Natural killer cell (primary cell): ENCODE measurements at places on chromosomes 3 and 15.

DNA sequence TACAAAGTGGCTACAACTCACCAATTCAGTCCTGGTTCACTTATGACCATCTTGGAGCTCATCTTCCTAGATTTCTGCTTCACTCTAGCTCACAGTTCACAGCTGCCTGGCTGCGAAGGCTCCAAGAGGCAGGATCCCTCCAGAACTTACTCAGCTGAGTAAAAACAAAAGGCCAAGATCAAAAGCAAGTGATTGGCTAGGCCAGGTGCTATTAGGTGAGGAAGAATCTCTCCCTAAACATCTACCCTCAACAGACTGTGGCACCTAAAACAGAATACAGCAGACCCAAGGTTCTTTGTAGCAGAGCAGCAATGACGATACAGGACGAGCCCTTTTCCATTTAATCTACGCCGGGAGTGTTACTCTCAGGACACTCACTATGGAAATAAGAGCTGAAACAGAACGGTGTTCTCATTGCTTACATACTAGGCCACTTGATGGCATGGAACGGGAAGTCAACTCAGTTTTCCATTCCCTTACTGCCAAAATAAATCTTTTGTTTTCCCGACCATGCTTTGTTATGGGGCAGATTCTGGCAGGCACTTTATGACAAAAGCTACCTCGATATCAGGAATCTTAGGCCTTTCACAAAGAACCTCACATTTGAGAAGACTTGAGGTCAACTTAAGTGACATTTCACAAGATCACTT lies 901 bp downstream of the ICE2 start:
- no peak for DNase-seq

DNA sequence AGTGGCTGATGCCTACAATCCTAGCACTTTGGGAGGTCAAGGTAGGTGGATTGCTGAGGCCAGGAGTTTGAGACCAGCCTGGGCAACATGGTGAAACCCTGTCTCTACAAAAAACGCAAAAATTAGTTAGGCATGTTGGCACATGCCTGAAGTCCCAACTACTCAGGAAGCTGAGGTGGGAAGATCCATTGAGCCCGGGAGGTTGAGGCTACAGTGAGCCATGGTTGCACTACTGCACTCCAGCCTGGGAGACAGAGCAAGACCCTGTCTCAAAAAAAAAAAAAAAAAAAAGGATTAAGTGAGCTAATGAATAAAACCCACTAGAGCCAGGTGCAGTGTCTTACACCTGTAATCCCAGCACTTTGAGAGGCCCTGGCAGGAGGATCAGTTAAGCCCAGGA lies 6.7 kb upstream of the SEC11A start:
- DNase-seq = no peak

DNA sequence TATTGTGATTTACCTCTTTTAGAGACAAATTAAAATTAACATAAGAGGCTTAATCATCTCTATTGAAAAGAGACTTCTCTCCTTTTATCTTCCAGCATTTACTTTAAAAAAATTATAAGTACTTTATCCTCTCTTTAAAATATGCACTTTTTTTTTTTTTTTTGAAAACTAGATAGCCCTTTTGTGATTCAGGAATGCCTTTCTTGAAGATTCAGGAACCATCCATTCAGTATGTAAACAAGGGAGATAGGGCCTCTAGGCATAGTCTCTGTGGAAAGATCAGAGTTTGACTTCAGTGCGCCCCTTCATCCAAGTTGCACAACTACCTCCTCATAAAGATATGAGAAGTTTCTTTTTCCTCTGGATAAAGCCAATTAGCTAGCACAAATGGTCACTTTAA lies 1163.7 kb downstream of the SI start:
- DNase-seq = no peak

- DNase-seq = no peak
Measured at GRCh38 chr15:94968133-94968532, 736.8 kb downstream of the MCTP2 start.

DNA sequence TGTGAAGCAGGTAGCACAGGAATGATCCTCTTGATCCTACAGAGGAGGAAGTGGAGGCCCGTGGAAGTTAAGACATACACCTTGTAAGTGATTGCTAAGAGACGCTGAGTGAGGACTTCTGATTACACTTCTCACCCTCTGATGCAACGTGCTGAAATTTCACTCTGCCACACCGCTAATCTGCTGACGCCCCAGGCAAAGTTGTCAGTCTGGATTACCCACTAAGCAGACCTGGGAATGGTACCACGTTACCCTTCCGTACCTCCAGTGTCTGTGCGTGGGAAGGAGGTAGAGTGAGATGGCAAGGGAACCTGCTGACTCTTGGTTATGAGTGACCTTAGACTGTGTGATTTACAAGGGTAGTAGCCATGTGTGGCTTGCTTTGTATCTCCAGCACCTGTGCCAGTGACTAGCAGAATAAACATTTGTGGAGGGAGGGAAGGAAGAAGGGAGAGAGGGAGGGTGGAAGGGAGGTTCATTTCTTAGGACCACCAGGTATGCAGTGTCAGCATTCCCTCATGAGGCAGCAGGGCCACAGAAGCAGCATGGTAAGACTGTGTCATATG lies 115.0 kb downstream of the ALDH1A2 start:
- DNase-seq = no peak

DNA sequence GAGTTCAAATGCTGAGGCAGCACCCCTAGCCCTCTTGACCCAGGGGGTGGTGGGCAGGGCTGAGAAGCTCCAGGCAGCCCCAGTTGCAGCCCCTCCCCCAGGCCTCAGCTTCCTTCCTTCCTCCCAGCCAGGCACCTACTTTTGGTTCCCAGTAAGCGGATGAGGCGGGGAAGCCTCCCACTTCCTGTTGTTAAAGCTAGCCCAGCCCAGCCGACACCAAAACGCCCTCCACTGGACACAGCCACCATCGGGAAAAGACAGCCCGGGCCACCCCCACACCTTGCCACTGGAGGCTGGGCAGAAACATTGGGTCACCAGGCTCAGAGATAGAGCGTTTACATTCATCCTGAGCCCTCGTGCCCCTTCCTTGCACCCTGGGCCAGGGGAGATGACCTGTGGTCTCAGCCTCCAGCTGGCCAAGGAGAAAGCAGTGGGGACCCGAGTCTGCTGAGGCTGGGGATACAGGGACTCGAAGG lies 3.5 kb downstream of the DUSP7 start:
- peak; percentile 67 for DNase-seq

DNA sequence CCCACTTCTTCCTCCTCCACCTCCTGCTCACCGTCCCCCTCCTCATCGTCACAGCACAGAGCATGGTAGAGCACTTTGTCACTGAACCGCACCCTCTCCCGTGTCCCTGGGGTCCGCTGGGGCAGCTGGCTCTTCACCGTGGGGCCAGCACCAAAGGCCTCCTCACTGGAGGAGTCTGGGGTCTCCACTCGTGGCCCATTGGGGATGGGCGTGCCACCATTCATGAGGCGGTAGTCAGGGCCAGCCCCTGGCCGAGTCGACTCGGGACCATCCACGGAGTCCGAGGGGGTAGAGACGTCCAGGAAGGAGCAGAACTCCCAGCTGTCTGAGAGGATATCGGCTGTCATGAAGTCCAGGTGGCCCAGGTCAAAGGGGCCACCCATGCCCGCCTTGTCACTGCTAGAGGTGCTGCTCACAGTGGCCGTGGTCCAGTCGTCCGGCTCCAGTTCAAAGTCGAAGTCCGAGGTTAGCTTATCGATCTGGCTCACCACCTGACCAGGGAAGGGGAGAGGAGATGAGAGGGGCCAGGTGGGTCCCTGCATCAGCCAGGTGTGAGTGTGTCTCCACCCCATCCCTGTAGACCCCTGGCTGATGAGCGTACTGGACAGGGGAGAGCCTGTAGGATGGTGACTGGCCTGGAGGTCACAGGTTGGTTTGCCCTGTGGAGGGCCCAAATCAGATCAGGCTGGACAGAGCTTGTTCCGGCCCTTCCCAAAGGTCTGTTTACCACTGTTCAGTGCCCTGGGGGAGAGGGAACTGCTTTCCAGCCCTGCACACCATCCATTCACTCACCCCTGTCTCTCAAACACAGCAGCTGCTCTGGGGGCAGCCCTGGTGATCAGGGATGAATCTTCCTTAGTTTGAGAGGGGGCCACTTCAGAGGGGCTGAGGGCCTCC lies 12.8 kb downstream of the INSYN1 start:
- DNase-seq = no peak

- no peak for DNase-seq
Measured at GRCh38 chr3:140588558-140588957, 89.3 kb upstream of the TRIM42 start.

DNA sequence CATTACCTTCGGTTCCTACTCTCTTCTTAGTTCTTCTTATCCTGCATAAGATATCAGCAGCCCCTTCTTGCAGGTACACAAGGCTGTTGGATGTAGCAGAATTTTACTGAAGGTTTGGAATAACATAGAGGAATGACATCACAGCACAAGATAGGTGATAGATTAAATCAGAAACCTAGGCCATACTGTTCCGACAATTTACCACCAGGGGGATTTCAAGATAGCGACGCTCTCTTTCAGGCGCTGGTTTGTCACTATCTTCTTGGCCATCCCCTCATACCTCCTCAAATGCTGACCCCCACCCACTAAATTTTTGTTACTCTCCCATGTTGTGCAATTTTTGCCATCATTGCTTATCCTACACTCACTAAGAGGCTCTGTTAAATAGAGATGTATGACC lies 3.5 kb downstream of the SIDT1 start:
- DNase-seq = peak; percentile 50

- no peak for DNase-seq
Measured at GRCh38 chr15:43194795-43195194, 9.6 kb downstream of the CCNDBP1 start.
